ENCODE measurements at places on chromosomes 16 and 17.
A peak's percentile ranks its signal among the peaks of the same experiment; 100 is the strongest.

- peak; percentile 93 for DNase-seq
Observed at GRCh38 chr17:40100669-40101366, 429 bp upstream of the NR1D1 start.

GRCh38 chr17:31339906-31340661, 18.7 kb upstream of the EVI2A start:
- no peak for DNase-seq

- no peak for DNase-seq
Observed at GRCh38 chr16:30989469-30990047, 4.6 kb downstream of the HSD3B7 start.

DNA sequence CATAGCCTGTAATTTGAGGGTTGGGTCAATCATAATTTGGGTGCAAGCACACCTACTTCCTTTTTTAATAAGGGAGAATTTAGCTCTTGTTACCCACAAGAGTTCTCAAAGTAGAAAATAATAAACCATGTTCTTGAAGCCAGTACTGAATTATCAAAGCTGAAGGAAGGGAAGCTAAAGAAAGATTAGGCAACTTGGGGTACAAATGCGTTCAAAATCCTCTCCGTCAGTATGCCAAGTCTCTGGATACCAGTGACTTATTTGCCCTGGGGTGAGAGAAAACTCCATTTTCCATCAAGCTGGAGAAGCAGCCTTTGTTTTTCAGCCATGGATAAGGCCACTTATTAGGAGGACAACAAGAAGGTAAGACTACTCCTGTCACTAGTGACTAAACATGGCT, 23.5 kb upstream of the DHRS13 start:
- DNase-seq = no peak

DNA sequence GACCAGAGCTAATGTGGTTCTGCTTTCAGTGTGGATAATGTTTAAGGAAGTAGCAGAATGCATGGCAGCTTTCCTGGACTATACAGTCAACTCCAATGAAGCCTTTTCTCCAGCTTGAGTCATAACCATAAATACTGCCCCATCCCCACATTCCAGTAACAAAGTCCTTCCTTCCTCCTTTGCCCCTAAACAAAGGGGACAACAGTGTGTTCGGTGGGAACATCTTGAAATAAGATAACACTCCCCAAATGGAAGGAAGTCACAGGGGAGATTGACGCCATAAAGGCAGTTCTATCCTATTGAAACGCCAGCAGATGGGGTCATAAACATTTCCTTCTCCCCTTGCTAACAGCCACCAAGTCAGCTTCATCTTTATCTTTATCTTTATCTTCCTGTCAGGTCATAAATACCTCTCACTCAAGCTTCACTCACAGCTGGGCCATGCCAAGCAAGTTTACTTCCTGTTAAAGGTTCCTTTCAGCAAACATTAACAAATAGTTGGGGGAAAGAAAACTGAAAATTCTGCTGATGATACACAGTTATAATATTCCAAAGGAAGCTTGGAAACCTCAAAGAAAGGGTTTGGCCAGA, 136.7 kb downstream of the SNX11 start:
- DNase-seq = no peak

DNA sequence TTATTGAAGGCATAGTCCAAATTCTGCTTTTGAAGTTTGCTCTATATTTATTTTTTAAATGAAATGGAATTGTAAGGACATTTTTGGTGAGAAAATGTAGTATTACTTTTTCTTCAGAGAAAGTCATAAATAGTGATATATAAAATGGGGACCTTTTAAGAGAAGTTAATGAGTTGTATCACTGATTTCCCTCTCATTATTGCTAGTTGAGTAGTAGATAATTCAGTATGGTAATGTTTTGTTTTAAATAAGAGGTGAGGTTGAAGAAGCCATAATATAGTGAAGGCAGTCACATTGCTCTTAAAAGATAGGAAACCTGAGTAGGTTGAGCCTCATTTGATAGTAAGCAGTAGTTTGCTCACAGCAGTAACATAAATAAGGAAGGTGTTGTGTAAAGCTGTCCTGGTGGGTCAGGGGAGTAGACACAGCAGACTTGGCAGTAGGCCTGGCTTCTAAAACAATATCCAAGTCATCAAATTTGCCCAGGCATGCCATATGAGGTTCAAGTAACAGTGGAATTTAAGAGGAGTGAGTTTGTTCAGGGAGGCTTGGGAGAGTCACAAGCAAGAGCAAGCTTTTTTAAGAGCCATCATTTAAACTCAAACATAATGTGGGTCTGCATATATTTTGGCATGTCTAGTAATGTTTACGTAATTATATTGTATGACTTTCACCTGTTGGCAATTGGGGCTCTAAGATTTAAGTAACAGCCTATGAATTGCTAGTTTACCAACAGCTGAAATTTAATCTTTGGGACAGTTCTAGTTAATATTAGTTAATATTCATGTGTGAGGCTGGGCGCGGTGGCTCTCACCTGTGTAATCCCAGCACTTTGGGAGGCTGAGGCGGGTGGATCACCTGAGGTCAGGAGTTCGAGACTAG, 6.5 kb downstream of the NFATC3 start:
- no peak for DNase-seq

DNA sequence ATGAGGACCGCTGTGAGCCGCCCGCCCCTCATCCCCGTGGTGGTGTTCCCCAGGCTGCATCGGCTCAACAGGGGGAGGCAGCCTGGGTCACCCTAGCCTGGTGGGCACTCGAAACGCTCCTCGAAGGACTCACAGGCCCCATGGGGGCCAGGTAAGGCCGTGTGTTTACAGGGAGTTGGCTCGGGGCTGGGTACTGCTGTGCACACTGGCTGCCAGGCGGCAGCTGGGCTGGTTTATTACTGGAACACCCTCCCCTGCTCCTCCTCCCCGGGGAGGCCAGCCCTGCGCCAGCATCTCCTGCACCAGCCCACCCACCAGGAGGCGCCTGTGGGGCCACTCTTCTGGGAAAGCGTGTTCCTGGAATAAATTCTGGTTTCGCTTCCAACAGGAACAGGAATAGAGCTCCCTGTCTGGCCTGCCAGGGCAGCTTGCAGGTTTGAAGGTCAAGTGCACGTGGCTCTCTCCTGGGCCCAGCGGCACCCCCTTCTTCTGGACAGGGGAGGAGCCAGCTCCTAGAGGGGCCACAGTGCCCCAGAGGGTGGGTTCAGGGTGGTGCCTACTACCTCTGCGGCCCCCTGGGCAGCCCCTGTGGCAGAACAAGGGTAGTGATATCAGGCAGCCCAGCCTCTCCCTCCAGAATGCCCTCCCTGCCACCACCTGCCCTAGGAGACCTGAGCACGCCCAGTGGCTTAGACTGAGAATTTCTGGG, 11.3 kb downstream of the MCRIP1 start:
- DNase-seq = no peak

GRCh38 chr17:50948711-50949110, 82.6 kb upstream of the TOB1 start:
- peak; percentile 34 for DNase-seq

- no peak for DNase-seq
Observed at GRCh38 chr17:39198186-39198566, 707 bp upstream of the CACNB1 start.

DNA sequence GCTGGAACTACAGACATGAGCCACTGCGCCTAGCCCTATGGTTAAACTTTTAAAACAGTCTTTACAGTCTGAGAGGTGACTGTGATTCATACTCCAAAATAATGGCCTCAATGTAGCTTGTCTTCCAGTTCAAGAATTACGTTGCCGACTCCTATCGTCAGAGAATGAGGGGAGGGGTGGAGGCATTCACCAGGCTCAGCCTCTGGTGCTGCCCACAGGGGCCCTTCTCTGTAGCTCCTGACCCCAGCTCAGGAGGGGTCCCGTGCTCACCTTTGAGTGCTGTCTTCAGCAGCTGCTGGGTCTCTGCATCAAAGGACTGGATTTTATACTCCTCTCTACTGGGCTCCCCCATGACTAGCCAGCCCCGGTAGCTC, 1.2 kb downstream of the MIF4GD start:
- no peak for DNase-seq

DNA sequence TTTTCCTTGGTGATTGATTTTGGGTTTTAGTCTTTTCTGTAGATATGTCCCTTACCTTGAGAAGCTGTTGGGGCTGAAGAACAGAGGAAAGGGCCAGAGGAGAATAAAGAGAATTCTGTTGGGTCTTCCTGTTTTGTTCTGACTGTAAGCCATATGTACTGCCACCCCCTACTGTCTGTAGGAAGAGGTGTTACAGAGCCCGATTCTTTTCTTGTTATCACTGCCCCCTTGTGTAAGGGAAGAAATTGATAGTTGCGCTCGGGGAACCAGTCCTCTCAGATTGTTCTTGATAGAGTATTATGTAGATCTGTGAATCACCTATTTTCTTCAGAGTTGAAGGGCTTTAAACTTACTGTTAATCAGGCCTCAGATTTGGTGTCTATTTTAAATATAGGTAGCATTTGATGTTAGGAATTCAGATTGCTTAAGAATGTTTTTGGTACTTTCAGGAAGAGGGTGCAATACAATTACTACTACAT, 2.4 kb downstream of the TANC2 start:
- DNase-seq = no peak

DNA sequence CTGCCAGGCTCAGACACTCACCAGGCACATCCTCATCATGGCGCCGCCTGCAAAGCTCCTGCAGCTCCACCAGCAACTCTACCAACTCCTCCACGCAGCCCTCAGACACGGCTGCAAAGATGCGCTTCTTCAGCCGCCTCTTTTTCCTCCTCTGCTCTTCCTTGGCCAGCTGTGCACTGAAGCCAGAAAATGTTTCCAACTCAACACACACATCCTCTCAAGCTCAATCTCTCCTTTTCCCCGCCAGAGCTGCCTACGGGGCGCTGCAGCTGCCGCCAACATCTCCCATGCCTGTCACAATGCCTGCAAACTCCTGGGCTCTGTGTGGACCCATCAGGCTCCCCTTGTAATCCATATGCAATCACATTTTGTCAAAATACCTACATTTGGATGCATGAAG, 14.2 kb downstream of the TRPV3 start:
- no peak for DNase-seq

DNA sequence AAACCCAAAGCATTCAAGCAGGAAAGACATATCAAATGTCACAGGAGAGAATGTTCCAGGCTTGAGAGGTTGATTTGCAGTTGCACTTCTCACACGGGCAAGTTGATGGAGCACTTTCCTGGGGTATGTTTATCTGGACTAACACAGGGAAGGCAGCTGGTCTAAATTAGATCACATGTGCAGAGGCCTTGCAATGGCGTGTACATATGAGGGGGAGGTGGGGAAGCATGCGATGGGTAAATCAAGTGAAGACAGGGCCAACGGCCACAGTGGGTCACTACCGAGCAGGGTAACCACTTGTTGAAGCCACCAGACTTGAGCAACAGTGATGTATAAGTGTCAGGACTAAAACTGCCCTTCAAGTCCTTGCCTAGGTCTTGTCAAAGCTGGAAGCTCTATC, 156.6 kb upstream of the MAF start:
- no peak for DNase-seq

GRCh38 chr17:63558441-63558840, 8.2 kb downstream of the DCAF7 start:
- no peak for DNase-seq

GRCh38 chr16:89827383-89828198, 684 bp upstream of the SPIRE2 start:
- no peak for DNase-seq

DNA sequence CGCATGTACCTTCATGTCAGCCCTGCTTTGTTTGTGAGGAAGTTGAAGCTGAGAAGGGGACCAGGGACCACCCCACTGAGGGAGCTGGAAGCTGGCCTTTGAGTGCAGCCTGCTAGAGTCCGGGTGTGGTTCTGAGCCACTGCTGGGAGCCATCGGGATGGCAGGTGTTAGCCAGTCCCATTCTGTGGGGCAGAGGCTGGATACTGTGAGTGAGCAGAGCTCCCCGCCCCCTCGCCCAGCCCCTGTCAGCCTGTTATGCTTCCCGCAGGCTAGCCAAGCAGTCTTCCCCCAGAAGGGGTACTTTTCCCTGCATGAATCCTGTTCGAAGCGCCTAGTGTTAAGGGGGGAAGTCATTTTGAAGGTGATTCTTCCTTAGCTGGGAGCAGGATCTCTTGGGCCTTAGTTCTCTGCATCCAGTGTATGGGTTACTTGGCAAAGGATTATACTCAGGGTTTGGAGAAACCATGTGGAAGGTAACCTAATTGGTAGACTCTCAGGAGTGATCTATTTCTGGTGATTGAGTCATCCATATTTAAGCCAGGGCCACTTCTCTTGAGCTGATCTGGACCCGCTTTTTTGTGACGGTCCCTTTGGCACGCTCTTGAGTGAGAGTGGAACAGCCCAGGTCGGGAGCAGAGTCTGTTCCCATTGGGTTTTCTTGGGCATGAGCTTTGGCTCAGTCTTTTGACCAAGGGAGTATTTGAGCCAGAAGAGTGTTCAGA, 23.8 kb downstream of the AKAP1 start:
- no peak for DNase-seq

DNA sequence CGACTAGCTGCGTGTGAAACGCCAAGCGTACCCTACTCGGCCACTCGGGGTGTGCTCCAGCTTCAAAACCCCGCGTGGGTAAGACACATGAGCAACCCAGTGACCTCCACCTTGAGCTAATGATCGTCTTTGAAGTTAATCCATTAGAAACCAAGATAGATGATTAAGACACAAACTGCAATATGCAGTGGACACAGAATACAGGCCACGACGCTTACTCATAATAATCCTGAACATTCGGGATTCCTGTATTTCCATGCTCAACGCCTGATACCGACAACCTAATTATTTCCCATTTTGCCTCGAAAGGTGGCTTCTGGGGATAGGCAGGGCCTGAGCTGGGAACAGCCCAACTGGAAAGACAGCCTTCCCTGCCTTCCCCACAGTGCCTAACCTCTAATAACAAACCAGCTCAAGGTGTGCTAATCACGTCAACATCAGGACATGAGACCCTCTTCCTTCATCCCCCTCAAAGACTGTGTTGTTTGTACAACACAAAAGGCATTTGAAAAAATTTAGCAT, 504 bp upstream of the COPRS start:
- DNase-seq = no peak

GRCh38 chr16:89326721-89327120, 109.2 kb downstream of the ZNF778 start:
- DNase-seq = no peak

- no peak for DNase-seq
Observed at GRCh38 chr16:88705076-88705684, 1.0 kb downstream of the RNF166 start.

DNA sequence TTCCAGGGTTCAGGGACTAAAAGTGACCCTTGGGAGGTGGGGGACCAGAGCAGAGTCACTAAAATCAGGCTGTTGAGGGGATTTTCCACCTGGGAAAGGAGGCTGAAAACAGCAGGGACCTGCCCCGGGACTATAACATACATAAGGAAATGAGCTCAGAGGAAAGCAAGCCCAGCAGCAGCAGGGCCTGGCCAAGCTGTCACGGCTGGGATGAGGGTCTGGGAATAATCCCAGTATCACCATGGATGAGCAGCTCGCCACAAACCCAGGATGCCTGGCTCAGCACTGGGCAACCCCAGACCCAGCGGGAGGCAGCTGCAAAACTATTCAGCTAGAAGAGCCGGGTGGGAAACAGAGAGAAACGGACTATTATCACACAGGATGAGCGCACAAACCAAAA, 72.4 kb downstream of the RPH3AL start:
- DNase-seq = no peak

GRCh38 chr17:77019893-77020379, 120.8 kb upstream of the SEC14L1 start:
- DNase-seq = no peak
